ENCODE measurements at places on chromosomes 3 and 15. TPM values are rescaled to one million over a fixed set of nuclear protein-coding genes. Genes with fewer than 3 reads are reported as not detected.

Gene ARRDC4
- 1.5 TPM for total RNA-seq

Gene GOLGA6A
- not detected for total RNA-seq

Gene GPR62
- total RNA-seq, result not detected

Gene RBP2
- total RNA-seq, result not detected

Gene TMC3
- total RNA-seq, result not detected

Gene SERPINI2
- not detected for total RNA-seq

Gene CTXND1
- total RNA-seq, result not detected

Gene NME9
- total RNA-seq, result not detected

Gene MUSTN1
- not detected for total RNA-seq

Gene SCN11A
- total RNA-seq, result 0.05 TPM

Gene PP2D1
- total RNA-seq, result not detected

GRCh38 chr3:52507359-52507758 is 12.2 kb downstream of the STAB1 start:
- H3K36me3 ChIP-seq, result no peaks in the 10 kb centered on the region
- H3K27ac ChIP-seq, result no peak overlapping the region
- no peak for DNase-seq
- no peak overlapping the region for H3K4me3 ChIP-seq

- no peak overlapping the region for H3K4me3 ChIP-seq
- DNase-seq, result no peak
- no peaks in the 10 kb centered on the region for H3K4me1 ChIP-seq
- no peaks in the 10 kb centered on the region for H3K27me3 ChIP-seq
- no peaks in the 10 kb centered on the region for H3K36me3 ChIP-seq
- H3K27ac ChIP-seq, result no peak overlapping the region
These were observed 379.6 kb downstream of the EDEM1 start for GRCh38 chr3:5567113-5567512.

- peaks cover 7% of the 10 kb centered on the region for H3K27me3 ChIP-seq
- H3K36me3 ChIP-seq, result no peaks in the 10 kb centered on the region
- no peak for DNase-seq
These were observed 113.8 kb downstream of the PPM1L start for GRCh38 chr3:160869825-160870224.

DNA sequence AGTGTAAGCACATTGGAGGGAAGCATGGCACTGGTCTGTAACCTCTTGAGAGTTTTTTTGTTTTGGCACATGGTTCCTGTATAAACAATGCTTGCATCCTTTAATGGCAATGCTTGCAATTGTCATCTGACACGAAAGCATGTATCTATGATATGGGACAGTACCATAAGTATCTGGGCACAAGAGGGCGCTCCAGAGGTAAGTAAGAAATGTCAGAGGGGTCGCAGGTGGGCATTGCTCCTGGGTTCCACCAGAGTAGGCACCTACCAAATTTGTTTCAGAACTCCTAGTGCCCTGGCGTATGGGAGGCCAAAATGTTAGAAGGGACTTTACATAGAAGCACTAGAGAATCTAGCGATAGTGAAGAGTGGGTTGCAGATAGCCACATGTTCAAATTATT is 58.7 kb upstream of the BCHE start:
- H3K27ac ChIP-seq, result no peak overlapping the region
- DNase-seq, result no peak
- H3K4me3 ChIP-seq, result no peak overlapping the region

- peaks cover 8% of the 10 kb centered on the region for H3K4me1 ChIP-seq
- H3K27ac ChIP-seq, result no peak overlapping the region
- H3K36me3 ChIP-seq, result no peaks in the 10 kb centered on the region
These were observed 51.9 kb upstream of the PPP4R2 start for GRCh38 chr3:72944696-72945095.

- DNase-seq, result no peak
- H3K4me1 ChIP-seq, result peaks cover 6% of the 10 kb centered on the region
- no peak overlapping the region for H3K27ac ChIP-seq
- H3K4me3 ChIP-seq, result no peak overlapping the region
- no peaks in the 10 kb centered on the region for H3K36me3 ChIP-seq
These were observed 59.3 kb downstream of the NR1D2 start for GRCh38 chr3:24004171-24004938.

- H3K27me3 ChIP-seq, result peaks cover 5% of the 10 kb centered on the region
- H3K4me3 ChIP-seq, result no peak overlapping the region
- no peaks in the 10 kb centered on the region for H3K4me1 ChIP-seq
- DNase-seq, result no peak
- no peaks in the 10 kb centered on the region for H3K36me3 ChIP-seq
These were observed 4.4 kb upstream of the HHATL start for GRCh38 chr3:42706721-42707619.

DNA sequence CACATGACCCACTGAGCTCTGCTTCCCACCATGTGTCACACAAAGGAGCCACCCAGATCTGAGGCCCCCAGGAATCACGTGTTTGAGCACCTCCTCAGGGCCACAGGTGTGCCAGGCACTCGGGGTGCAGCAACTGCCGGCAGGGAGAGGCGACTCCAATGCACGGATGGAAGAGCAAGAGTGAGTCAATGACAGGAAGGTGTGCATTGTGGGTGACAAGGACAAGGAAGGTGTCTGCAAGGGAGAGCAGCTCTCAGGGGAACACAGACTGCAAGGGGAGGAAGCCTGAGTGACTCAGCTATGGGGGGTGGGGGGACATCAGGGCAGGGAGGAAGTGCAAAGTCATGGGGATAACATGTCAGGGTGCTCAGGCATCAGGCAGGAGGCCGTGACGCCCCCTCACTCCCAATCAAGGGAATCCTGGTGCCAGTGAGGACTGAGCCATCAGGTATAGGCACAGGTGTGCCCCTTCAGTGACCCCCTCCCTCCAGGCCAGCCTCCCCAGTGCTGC is 67.4 kb downstream of the NUP210 start:
- H3K27me3 ChIP-seq, result no peaks in the 10 kb centered on the region
- no peak overlapping the region for H3K4me3 ChIP-seq
- H3K4me1 ChIP-seq, result peaks cover 37% of the 10 kb centered on the region
- peak overlapping the region; percentile 67 for H3K27ac ChIP-seq

DNA sequence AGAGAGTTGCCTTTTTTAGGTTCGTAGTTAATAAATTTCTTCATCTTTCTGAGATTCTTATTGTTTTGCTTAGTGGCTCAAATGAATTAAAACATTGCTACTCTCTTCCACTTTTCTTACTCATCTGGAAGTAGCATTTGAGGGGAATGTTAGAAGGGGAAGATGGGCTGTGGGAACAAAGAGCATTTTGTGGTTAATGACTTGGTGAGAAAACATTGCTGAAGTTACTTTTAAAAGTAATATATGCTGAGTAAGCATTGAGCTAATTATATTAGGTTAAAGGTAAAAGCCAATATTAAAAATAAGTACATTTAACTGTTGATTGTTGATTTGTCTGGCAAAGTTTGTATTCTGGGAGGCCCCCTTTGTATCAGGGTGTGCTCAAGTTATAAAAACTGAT is 5.7 kb downstream of the MORF4L1 start:
- peaks cover 71% of the 10 kb centered on the region for H3K4me1 ChIP-seq
- DNase-seq, result no peak
- no peaks in the 10 kb centered on the region for H3K27me3 ChIP-seq
- H3K4me3 ChIP-seq, result peak overlapping the region; percentile 29
- peak overlapping the region; percentile 75 for H3K27ac ChIP-seq

DNA sequence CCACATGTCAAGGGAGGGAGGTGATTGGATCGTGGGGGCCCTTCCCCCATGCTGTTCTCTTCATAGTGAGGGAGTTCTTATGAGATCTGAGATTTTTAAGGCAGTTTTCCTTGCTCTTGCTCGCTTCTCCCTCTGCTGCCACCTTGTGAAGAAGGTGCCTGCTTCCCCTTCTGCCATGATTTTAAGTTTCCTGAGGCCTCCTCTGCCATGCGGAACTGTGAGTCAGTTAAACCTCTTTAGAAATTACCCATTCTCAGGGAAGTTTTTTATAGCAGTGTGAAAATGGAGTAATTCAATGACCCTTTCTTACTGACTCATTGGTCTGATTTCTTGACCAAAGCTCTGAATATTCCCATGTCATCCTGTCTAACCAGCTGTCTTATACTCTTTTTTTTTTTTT is 484.4 kb upstream of the TPRG1 start:
- H3K4me3 ChIP-seq, result no peak overlapping the region
- H3K36me3 ChIP-seq, result peaks cover 13% of the 10 kb centered on the region
- H3K27me3 ChIP-seq, result no peaks in the 10 kb centered on the region
- DNase-seq, result no peak
- H3K4me1 ChIP-seq, result peaks cover 35% of the 10 kb centered on the region

DNA sequence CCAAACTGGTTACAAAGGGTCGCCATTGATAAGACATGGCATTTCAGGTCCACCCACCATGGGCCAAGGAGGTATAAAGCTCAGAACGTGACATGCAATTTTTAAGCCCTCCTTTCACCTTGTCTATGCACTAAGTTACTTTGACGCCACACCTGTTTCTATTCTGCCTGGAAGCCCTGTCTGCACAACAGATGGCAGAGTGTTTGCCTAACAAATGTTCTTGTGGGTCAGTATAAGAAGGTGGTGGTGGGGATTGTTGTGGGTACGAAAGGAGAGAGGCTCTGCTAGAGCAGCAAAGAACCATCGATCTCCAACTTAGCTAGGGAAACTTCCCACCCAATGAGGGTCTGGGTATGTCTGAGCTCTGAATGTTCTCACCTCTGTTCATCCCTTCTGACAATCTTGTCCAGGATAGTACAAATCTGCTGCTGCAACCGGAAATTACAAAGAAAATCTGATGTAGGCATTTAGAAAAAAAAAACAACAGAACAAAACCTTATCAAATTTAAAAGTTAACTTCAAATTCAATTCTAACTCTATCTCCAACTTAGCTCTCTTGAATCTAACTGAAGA is 945.0 kb upstream of the CFAP20DC start:
- H3K36me3 ChIP-seq, result peaks cover 47% of the 10 kb centered on the region
- H3K27ac ChIP-seq, result no peak overlapping the region
- DNase-seq, result no peak
- no peaks in the 10 kb centered on the region for H3K27me3 ChIP-seq

GRCh38 chr3:177124882-177125281 is 72.4 kb downstream of the TBL1XR1 start:
- H3K27ac ChIP-seq, result peak overlapping the region; percentile 14
- peaks cover 37% of the 10 kb centered on the region for H3K36me3 ChIP-seq
- no peaks in the 10 kb centered on the region for H3K27me3 ChIP-seq
- peaks cover 65% of the 10 kb centered on the region for H3K4me1 ChIP-seq
- no peak overlapping the region for H3K4me3 ChIP-seq

GRCh38 chr3:27976933-27977332 is 254.8 kb upstream of the EOMES start:
- no peaks in the 10 kb centered on the region for H3K36me3 ChIP-seq
- H3K4me3 ChIP-seq, result no peak overlapping the region
- H3K4me1 ChIP-seq, result peaks cover 6% of the 10 kb centered on the region
- DNase-seq, result no peak

- H3K4me3 ChIP-seq, result no peak overlapping the region
- H3K27me3 ChIP-seq, result no peaks in the 10 kb centered on the region
- peaks cover 32% of the 10 kb centered on the region for H3K4me1 ChIP-seq
- peaks cover 5% of the 10 kb centered on the region for H3K36me3 ChIP-seq
- H3K27ac ChIP-seq, result peak overlapping the region; percentile 65
These were observed 114.0 kb downstream of the FNDC3B start for GRCh38 chr3:172153335-172153861.

GRCh38 chr15:50562735-50563640 is 16.5 kb upstream of the USP50 start:
- H3K36me3 ChIP-seq, result peaks cover 25% of the 10 kb centered on the region
- H3K4me3 ChIP-seq, result peak overlapping the region; percentile 16
- peaks cover 25% of the 10 kb centered on the region for H3K4me1 ChIP-seq
- H3K27me3 ChIP-seq, result no peaks in the 10 kb centered on the region
- H3K27ac ChIP-seq, result peak overlapping the region; percentile 87
- peak; percentile 8 for DNase-seq

DNA sequence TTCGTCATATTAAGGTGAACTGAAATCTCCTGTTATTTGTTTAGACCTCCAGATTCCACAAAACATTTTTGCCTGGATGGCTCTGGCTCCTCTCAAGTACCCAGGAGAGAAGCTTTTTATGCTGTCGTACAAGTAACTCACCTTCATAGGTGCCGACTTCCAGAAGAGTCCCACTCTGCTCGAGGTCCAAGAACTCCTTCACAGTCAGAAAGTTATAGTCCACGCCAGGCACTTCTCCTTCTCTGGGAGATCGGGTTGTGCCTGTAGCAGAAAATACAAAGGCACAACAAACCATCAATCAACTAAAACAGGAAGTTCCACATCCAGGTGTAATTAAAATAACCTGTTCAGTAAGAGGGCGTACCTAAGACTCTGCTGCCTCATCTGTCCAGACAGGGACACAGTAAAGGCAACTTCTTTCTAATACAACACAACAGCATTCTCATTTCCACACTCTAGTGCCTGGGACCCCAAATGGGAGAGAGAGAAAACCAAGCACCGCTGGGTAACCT is 545.3 kb downstream of the MAGI1 start:
- H3K27ac ChIP-seq, result no peak overlapping the region
- H3K4me1 ChIP-seq, result no peaks in the 10 kb centered on the region
- H3K4me3 ChIP-seq, result no peak overlapping the region
- no peak for DNase-seq
- H3K27me3 ChIP-seq, result no peaks in the 10 kb centered on the region
- no peaks in the 10 kb centered on the region for H3K36me3 ChIP-seq

DNA sequence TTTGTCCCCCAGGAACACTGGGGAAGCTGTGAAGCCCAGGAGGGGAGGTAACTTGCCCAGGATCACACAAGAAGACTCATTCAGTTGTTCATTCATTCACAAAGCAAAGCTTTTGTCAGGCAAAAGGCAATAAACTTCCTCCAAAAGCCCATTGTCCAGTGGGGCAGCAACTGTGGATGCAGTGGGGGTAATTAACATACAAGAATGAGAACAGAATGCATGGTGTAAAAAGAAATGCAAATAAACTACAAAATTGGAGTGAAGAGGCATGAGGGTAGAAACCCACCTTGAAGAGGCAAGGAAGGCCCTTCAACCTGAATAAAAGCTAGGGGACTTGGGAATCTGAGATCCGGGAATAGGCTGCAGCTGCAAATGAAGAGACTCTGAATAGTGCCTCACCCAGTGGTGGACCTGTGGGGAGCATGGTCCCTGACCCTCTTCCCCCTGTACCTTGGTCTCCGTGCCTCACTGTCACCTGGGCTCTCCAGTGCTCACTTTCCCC is 363.6 kb downstream of the CLSTN2 start:
- no peak overlapping the region for H3K4me3 ChIP-seq
- no peaks in the 10 kb centered on the region for H3K4me1 ChIP-seq
- H3K36me3 ChIP-seq, result no peaks in the 10 kb centered on the region

GRCh38 chr15:93200081-93200836 is 111.2 kb upstream of the RGMA start:
- no peak for DNase-seq
- no peaks in the 10 kb centered on the region for H3K36me3 ChIP-seq
- peaks cover 20% of the 10 kb centered on the region for H3K27me3 ChIP-seq
- no peak overlapping the region for H3K4me3 ChIP-seq
- H3K4me1 ChIP-seq, result no peaks in the 10 kb centered on the region
- H3K27ac ChIP-seq, result no peak overlapping the region

DNA sequence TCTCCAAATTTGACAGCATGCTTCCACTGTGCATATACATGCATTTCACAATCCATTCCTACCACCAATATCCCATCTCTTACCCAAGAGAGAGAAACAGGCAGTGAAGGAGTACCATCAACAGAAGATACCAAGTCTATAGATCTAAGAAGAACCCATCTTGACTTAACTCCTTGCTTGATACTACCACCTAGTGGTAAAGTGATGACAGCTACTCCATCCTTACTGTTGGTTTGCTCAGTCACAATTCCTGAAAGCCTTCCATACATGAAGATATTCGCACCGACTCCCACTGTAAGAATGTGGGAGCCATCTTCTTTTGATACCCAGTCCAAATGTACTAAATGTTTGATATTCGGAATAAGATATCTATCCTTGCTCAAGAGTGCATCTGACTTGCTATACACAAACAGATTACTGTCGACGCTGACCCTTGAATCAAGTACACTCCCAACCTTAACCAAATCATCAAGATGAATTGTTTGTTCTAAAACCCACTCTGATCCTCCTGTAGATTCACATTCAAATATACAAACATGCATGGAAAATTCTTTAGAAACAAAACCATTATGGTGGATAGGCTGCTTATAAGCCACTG is 123.1 kb downstream of the DMXL2 start:
- H3K4me3 ChIP-seq, result no peak overlapping the region
- H3K27ac ChIP-seq, result no peak overlapping the region
- no peaks in the 10 kb centered on the region for H3K27me3 ChIP-seq
- H3K36me3 ChIP-seq, result no peaks in the 10 kb centered on the region

Measured in activated T-helper 1 cell treated with anti-CD3 and anti-CD28 coated beads, Interleukin-12 subunit alpha, Interleukin-12 subunit beta, Interleukin-2, Interleukin-4 antibody, amounts not matched to agents 30 ng/mL and 10 ng/mL and 1 ng/mL, durations not matched to agents 14 hours and 24 hours and 36 hours (primary cell).